ENCODE measurements at places on chromosomes 7 and 10. TPM values are rescaled to one million over a fixed set of nuclear protein-coding genes. Genes with fewer than 3 reads are reported as not detected.

Gene ZNF467
- 0.42 TPM for total RNA-seq

Gene IRF5
- total RNA-seq: 22.5 TPM

Gene TMEM270
- not detected for total RNA-seq

Gene PWWP2B
- 3.1 TPM for total RNA-seq

Gene CPA2
- 0.56 TPM for total RNA-seq

DNA sequence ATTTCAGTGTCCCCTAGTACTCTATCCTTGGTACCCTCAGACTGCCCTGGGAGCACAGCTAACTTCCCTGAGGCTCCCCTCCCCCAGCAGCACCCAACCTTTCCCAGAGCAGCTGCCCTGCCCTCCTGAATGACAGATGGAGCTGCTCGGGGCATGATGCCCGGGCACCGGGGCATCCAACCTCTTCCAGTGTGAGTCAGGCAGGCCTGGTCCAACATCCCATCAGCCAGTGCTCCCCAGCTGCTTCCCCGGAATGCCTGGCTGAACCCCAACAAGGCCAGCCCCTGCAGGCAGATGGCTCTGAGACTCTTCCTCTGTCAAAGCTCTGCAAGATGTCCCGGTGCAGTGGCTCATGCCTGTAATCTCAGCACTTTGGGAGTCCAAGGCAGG is 11.9 kb upstream of the TSPAN15 start:
- H3K4me3 ChIP-seq: no peak overlapping the region
- no peak for ATAC-seq
- H3K27me3 ChIP-seq: peaks cover 3% of the 10 kb centered on the region
- H3K36me3 ChIP-seq: no peaks in the 10 kb centered on the region

- no peaks in the 10 kb centered on the region for H3K4me1 ChIP-seq
- peak; percentile 67 for ATAC-seq
- no peak overlapping the region for H3K27ac ChIP-seq
- no peaks in the 10 kb centered on the region for H3K36me3 ChIP-seq
Observed at GRCh38 chr10:117656385-117657367, 114.1 kb downstream of the EMX2 start.

DNA sequence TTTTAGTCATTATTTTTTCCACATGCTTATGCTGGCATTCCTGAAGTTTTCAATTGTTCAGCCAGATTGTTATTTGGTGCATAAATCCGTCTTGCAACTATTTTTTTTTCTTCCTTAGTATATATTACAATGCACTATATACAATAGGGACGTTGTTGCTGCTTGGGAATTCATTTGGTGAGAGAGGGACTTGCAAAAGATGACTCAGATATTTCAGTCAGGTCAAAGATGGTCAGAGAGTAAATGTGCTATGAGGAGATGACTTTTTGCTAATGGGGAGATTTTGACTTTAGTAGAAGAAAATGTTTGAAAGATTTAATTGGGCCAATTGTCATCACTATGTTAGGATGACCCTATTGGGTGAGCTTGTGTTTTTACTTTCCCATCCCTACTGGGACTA is 348.4 kb upstream of the MTPN start:
- no peaks in the 10 kb centered on the region for H3K27me3 ChIP-seq
- H3K4me3 ChIP-seq: no peak overlapping the region
- ATAC-seq: no peak
- H3K27ac ChIP-seq: no peak overlapping the region
- H3K4me1 ChIP-seq: no peaks in the 10 kb centered on the region
- no peaks in the 10 kb centered on the region for H3K36me3 ChIP-seq

DNA sequence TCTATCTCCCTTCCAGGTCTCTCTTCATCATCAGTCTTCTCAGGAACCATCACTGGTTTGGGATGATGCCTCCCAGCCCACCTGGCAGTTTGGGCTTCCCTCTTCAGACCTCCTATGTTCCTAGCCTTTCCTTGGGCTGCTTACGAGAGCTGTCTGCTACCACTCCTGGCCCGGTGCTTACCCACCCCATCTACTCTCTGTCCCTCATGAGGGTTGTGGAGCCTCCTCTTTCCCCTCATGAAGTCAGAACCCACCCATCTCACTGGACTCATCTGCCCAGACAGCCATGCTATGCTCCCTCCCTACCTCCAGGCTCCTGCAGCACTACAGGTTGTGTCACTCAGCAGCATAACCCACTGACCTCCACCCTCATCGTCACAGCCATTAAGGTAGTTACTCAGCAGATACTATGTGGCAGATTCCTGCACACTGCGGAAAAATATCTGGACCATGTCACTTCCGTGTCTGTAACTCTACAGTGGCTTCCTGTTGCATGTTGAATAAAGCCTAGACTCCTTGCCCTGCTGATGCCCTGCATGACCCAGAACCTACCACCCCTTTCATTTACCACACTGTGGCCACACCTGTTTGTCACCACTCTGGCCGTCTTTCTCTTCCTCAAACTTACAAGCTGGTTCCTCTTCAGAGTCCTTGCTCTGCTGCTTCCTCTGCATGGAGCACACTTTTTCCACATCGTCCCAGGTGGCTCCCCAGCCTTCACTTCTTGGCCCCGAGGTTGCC is 2.0 kb downstream of the DBNL start:
- peaks cover 28% of the 10 kb centered on the region for H3K4me1 ChIP-seq
- peak overlapping the region; percentile 91 for H3K4me3 ChIP-seq
- no peaks in the 10 kb centered on the region for H3K27me3 ChIP-seq
- peaks cover 62% of the 10 kb centered on the region for H3K36me3 ChIP-seq
- ATAC-seq: peak; percentile 78

GRCh38 chr7:111681242-111681641 is 119.0 kb upstream of the IMMP2L start:
- no peak overlapping the region for H3K4me3 ChIP-seq
- H3K4me1 ChIP-seq: no peaks in the 10 kb centered on the region
- ATAC-seq: no peak
- no peak overlapping the region for H3K27ac ChIP-seq
- peaks cover 7% of the 10 kb centered on the region for H3K27me3 ChIP-seq

DNA sequence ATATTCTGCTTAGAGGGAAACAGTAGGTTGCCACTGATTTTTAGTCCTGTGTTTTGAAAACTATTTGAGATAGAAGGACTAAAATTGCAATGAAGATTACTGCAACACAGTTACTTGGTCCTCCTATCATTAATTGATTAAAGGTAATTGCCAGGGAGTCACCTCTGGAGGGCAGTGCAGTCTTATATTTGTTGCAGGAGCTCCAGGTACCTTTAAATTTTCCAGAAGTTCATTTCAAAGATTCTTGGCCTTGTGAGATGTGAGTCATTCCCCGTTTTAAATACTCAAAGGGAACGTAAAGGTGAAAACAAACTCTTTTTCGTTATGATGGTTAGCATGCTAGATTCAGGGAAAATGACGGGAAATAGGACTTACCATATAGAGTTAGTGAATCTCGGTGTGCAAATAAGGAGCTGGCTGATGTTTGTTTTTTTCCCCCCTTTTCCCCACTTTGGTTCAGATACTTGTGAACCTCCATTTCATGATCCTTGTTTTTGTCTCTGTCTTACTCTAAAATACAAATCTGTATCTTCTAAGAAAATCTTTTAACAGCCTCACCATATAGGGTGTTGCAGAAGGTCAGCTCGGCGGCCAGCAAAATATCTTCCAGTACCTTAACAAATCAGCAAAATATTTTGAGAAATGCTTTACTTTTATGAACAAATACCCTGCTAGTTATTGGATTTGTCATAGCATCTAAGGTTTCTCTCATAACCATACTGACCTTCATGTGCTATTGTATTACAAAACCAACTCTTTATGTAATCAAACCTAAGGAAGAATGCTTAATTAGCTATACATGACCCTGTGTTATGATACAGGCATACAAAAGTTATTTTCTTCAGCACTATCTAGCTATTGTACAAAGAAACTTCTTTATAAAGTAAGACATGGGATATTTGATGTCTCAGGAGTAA is 143.0 kb upstream of the HDAC9 start:
- H3K4me3 ChIP-seq: no peak overlapping the region
- ATAC-seq: peak; percentile 34
- peaks cover 6% of the 10 kb centered on the region for H3K4me1 ChIP-seq
- peaks cover 3% of the 10 kb centered on the region for H3K27me3 ChIP-seq
- no peak overlapping the region for H3K27ac ChIP-seq

DNA sequence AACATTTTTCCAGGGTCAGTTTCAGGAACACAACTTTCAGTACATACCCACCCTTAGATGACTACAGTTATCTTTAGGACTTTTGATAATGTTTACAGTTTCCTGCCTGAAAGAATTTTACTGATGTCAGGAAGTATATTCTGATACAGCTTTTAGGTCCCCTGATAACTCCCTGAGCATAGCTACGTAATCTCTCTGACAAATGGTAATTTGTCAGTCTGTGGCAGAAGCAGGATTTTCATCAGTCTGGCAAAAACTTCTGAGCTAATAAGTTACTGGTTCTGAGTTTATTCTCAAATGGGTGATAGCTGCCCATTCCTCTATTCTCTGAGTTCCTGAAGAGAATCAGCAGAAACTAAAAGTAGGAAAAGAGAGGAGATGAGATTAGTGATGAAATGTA is 270.1 kb upstream of the MTPN start:
- no peak overlapping the region for H3K27ac ChIP-seq
- no peaks in the 10 kb centered on the region for H3K27me3 ChIP-seq
- no peak overlapping the region for H3K4me3 ChIP-seq
- H3K36me3 ChIP-seq: peaks cover 5% of the 10 kb centered on the region

GRCh38 chr7:6226194-6226799 is 46.1 kb downstream of the CYTH3 start:
- H3K27me3 ChIP-seq: no peaks in the 10 kb centered on the region
- H3K36me3 ChIP-seq: no peaks in the 10 kb centered on the region
- no peak overlapping the region for H3K27ac ChIP-seq
- ATAC-seq: no peak
- no peak overlapping the region for H3K4me3 ChIP-seq

GRCh38 chr7:47521011-47521795 is 60.7 kb downstream of the TNS3 start:
- H3K27ac ChIP-seq: no peak overlapping the region
- H3K27me3 ChIP-seq: no peaks in the 10 kb centered on the region
- H3K4me1 ChIP-seq: no peaks in the 10 kb centered on the region

DNA sequence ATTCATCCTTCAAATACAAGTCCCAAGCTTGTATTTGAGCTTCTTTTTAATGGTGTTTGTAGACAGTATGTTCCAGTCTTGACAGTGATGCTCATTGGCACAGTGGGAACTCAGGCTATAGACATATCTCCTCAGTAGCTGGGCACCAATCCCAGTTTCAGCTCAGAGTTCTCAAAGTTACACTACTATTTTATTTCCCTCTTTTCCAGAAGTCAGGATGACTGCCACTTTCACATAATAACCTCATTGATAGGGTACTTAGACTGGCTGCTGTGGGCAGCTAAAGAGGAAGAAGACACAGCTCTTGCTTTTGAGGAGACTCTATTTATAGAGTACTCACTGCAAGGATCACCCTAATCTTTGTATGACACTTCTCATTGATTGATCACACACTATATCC is 2.4 kb downstream of the GBF1 start:
- H3K27ac ChIP-seq: peak overlapping the region; percentile 8
- H3K4me1 ChIP-seq: peaks cover 27% of the 10 kb centered on the region
- no peak for ATAC-seq
- no peaks in the 10 kb centered on the region for H3K27me3 ChIP-seq
- H3K36me3 ChIP-seq: peaks cover 42% of the 10 kb centered on the region
- H3K4me3 ChIP-seq: peak overlapping the region; percentile 91

DNA sequence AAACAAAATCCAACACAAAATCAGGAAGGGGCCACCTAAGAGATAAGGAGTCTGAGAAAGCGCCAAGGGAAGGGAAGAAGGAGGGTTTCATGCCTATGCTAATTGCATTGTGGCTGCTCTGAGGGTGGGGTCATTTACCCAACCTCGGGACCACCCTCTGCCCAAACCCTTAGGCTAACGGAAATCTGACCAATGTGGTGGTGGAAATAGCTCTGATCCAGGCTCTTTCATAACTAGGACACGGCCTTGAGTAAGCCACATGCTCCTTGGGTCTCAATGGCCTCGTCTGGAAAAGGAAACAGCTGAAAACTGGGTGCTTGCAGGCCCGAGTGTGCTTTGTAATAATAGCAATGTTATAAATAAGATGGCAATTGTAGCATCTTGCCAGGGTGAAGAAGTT is 14.9 kb upstream of the SRGN start:
- no peaks in the 10 kb centered on the region for H3K36me3 ChIP-seq
- no peaks in the 10 kb centered on the region for H3K27me3 ChIP-seq
- ATAC-seq: no peak
- H3K4me3 ChIP-seq: no peak overlapping the region
- no peak overlapping the region for H3K27ac ChIP-seq
- no peaks in the 10 kb centered on the region for H3K4me1 ChIP-seq

- no peaks in the 10 kb centered on the region for H3K36me3 ChIP-seq
- H3K27ac ChIP-seq: no peak overlapping the region
- H3K27me3 ChIP-seq: peaks cover 8% of the 10 kb centered on the region
- no peaks in the 10 kb centered on the region for H3K4me1 ChIP-seq
- ATAC-seq: no peak
- H3K4me3 ChIP-seq: no peak overlapping the region
Observed at GRCh38 chr10:95360122-95360714, 69.4 kb upstream of the PDLIM1 start.

DNA sequence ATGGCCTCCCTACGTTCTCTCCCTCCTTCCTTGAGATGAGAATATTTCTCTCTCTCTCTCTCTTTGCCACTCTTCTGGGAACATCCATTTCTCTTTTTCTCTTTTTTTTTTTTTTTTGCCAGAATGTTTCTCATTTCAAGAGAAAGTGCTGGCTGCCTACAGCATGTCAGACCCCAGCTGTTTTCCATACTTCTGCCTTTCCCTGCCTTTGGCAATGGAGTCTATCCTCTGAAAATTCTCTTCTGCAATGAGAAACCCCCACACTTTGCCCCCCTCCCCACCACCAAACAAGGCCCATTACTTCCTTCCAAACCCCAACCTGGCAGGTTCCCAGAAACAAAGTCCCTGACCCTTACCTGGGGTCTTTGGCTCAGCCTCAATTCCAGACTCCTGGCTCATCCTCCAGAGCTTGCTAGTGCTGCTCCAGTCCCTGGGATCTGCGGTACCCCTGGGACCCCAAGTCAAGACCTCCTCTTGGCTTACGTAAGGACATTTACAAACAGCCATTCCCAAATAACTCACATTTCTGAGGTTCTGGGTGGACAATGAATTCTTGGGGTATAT is 17.4 kb upstream of the CCL26 start:
- H3K4me3 ChIP-seq: no peak overlapping the region
- ATAC-seq: no peak
- H3K36me3 ChIP-seq: no peaks in the 10 kb centered on the region

- ATAC-seq: no peak
- no peaks in the 10 kb centered on the region for H3K27me3 ChIP-seq
- H3K4me3 ChIP-seq: no peak overlapping the region
- H3K27ac ChIP-seq: no peak overlapping the region
Observed at GRCh38 chr10:81978238-81978637, 103.2 kb downstream of the NRG3 start.

Measured in activated T-helper 17 cell treated with anti-CD3 and anti-CD28 coated beads, Interleukin-2, amount 50 U/mL, for 72 hours (primary cell).